ENCODE measurements at places on chromosomes 3 and 15. TPM values are rescaled to one million over a fixed set of nuclear protein-coding genes. Genes with fewer than 3 reads are reported as not detected.

CELF6 gene
- total RNA-seq = 0.92 TPM

SRP14 gene
- 67.2 TPM for total RNA-seq

IL5RA gene
- total RNA-seq = 0.08 TPM

AP3S2 gene
- 24.1 TPM for total RNA-seq

NOX5 gene
- under 0.01 TPM for total RNA-seq

P4HTM gene
- total RNA-seq = 10.0 TPM

LRRN1 gene
- total RNA-seq = 0.59 TPM

HTR3E gene
- total RNA-seq = not detected

TMC3 gene
- total RNA-seq = not detected

ACP3 gene
- total RNA-seq = 1.3 TPM

C3orf80 gene
- 1.4 TPM for total RNA-seq

TMCO5A gene
- total RNA-seq = not detected

SCAANT1 gene
- not detected for total RNA-seq

OXTR gene
- 0.28 TPM for total RNA-seq

ZNF106 gene
- 21.0 TPM for total RNA-seq

UACA gene
- 7.6 TPM for total RNA-seq

MCTP2 gene
- total RNA-seq = 6.3 TPM

FOXB1 gene
- not detected for total RNA-seq

U2SURP gene
- 41.2 TPM for total RNA-seq

KLF13 gene
- total RNA-seq = 64.6 TPM

Data from liver (tissue), 10 donors.